Left renal cortex interstitium (tissue), 4 donors: ENCODE measurements at places on chromosomes 7 and 10. TPM values are rescaled to one million over a fixed set of nuclear protein-coding genes. Genes with fewer than 3 reads are reported as not detected.

GRCh38 chr10:17109046-17109445 is 20.6 kb downstream of the CUBN start:
- DNase-seq, result no peak

The MYPN gene
- 0.10 TPM for polyA plus RNA-seq

GRCh38 chr7:11208883-11209465 is 235.3 kb downstream of the PHF14 start:
- no peak for DNase-seq

The TDRD1 gene
- polyA plus RNA-seq, result 0.03 TPM

The GPRIN2 gene
- polyA plus RNA-seq, result 4.8 TPM

GRCh38 chr10:98141484-98142073 is 7.1 kb downstream of the R3HCC1L start:
- DNase-seq, result no peak

- DNase-seq, result no peak
Measured at GRCh38 chr10:125593644-125594043, 89.3 kb downstream of the TEX36 start.

DNA sequence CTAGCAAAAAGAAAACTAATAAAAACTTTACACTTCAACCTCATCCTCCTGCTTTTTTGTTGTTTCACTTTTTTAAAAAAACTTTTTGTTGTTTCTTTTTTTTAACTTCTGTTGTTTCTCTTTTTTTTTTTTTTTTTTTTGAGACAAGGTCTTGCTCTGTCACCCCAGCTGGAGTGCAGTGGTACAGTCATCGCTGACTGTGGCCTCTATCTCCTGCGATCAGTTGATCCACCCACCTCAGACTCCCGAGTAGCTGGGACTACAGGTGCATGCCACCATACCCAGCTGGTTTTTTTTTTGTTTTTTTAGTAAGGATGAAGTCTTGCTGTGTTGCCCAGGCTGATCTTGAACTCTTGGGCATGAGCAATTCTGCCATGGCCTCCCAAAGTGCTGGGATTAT is 58.0 kb upstream of the HELLS start:
- no peak for DNase-seq

The PDK4 gene
- polyA plus RNA-seq, result 28.6 TPM

The CYP3A5 gene
- polyA plus RNA-seq, result 2.1 TPM

GRCh38 chr10:95502377-95502776 is 58.8 kb downstream of the SORBS1 start:
- DNase-seq, result no peak

The TCAF2 gene
- polyA plus RNA-seq, result 3.7 TPM

DNA sequence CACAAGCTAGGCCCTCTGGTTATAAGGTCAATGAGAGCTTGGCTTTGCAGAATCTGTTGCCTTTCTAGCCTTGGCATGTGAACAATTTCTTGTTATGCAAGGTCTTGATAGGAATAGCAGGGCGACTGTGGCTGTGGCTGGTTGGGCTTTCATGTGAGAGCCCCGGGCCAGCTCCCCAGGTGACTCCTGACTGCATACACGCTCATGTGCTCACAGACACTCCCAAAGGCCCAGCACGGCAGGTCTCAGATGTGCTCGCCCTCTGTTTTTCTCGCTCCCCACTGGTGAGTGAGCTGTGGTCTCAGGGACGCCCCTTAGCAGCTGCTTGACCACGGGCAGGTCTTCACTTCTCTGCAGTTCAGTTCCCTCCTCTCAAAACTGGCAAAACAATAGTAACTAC is 37.1 kb upstream of the ZNF32 start:
- no peak for DNase-seq

The PTTG1IP2 gene
- not detected for polyA plus RNA-seq

The TYW1B gene
- 2.5 TPM for polyA plus RNA-seq

- DNase-seq, result no peak
Measured at GRCh38 chr7:139457153-139457946, 26.1 kb downstream of the KLRG2 start.

The SLC39A12 gene
- not detected for polyA plus RNA-seq

The CLDN3 gene
- polyA plus RNA-seq, result 33.7 TPM

GRCh38 chr10:129329385-129330055 is 137.5 kb upstream of the MGMT start:
- DNase-seq, result no peak

GRCh38 chr7:24854866-24855265 is 97.6 kb upstream of the GSDME start:
- no peak for DNase-seq

The CASP7 gene
- polyA plus RNA-seq, result 29.3 TPM

- DNase-seq, result no peak
Measured at GRCh38 chr10:13399752-13400151, 51.7 kb upstream of the SEPHS1 start.

The NODAL gene
- 0.51 TPM for polyA plus RNA-seq

- DNase-seq, result no peak
Measured at GRCh38 chr7:41809116-41809515, 106.2 kb upstream of the INHBA start.

DNA sequence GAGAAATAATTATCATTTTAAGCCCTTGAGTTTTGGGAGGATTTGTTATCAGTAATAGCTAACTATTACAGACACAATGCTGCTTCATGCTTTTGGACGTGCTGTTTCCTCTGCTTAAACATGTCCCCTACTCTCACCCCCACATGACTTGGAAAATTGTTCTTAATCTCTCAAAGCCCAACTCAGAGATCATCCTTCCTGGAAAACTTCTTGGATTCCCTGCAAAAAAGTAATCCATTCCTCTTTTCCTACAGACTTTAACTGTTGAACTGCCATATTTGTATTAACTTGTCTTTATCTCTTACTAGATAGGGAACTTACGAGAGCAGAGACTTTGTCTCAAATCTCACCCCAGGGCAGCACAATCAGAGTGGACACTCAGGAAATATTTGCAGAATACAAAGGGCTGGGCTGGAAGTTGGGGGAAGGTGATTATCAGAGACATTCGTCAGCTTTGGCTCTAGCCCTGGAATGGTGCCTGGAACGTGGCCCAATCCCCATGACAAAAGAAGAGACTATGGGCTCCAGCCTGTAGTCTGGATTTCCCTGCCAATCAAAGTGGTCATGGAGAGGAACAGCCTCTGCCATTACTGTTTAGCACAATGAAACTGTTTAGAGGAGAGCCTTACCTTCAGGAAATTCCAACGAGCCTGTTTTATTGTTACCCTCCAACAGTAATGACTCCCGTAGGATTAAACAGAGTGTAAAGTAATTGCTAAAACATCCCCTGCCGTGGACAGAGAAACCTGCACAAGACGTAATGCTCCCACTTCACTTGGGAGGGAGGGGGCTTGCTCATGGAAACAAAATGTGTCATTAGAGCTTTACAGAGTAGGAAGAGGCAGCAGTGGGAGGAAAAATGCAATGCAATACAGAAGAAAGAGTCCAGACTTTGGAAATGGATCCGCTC is 140.4 kb upstream of the AUTS2 start:
- DNase-seq, result peak; percentile 13

The ZNF775 gene
- polyA plus RNA-seq, result 7.8 TPM

The LIPM gene
- not detected for polyA plus RNA-seq

- no peak for DNase-seq
Measured at GRCh38 chr10:97747573-97747972, 10.6 kb downstream of the ZFYVE27 start.

The DLD gene
- 104 TPM for polyA plus RNA-seq

- DNase-seq, result no peak
Measured at GRCh38 chr7:110868458-110868857, 222.5 kb upstream of the LRRN3 start.

DNA sequence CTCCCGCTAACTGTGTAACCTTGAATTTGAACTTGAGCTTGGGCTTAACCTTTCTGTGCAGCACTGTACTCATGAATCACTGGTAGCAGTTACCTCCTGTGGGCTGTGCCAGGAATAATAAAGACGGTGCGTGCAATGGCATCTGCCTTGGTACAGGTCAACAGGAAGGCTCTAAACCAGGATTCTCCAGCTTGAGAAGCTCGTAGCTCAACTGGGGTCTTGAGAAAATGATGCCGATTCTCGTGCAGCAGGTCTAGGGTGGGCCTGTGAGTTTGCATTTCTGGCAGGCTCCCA is 112.5 kb upstream of the ANLN start:
- DNase-seq, result no peak

DNA sequence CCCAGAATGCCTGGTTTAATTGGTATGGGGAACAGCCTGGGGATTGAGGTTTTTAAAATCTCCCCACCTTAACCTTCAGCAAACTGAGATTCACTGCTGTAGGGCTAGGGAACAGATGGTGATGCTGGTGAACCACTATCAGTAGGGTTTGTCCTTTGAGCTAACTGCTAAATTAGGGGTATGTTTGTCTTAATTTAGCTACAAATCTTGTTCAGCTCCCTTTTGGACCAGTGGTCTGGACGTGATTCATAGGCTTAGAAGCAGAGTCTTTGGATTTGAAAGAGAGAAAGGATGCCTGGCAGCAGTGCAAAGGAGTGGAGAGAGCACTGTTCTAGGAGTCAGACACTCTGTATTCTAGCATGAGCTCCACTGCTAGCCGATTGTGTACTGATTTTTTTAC is 2.8 kb downstream of the HDAC9 start:
- DNase-seq, result no peak

DNA sequence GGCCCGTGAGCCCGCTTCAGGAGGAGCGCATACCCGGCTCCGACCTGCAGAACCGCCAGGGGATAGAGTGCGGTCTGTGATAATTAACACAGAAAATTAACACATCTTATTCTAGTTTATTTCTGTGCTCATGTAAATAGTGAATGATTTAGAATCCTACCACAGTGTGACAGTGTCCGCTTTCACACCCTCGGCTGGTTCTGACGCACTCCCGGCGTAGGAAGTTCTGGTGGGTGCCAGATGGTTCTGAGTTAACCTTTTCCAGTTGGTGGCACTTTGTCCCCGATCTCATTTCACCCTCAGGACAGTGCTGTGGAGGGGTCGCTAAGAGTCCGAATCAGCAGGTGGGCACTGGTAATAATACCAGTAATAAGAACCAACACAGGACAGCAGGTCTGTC is 28.3 kb upstream of the FXYD4 start:
- no peak for DNase-seq

DNA sequence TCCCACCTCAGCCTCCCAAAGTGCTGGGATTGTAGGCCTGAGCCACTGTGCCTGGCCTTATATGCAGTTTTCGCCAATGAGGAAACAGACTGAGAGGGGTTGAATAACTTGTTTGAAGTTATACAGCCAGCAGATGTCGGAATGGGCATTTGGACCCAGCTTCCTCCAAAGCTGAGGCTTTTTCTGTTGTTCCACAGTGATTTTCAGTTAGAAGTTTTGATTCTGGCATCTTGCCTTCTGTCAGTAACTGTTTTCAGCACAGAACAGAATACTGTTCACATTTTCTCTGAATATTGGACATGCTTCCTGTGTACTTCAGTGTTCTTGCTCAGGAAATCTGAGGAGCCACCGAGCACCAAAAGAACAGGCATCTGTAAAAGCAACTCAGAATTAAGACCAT is 287.2 kb downstream of the CAMK1D start:
- no peak for DNase-seq

The WIPF3 gene
- polyA plus RNA-seq, result 4.9 TPM

The SMO gene
- 125 TPM for polyA plus RNA-seq

DNA sequence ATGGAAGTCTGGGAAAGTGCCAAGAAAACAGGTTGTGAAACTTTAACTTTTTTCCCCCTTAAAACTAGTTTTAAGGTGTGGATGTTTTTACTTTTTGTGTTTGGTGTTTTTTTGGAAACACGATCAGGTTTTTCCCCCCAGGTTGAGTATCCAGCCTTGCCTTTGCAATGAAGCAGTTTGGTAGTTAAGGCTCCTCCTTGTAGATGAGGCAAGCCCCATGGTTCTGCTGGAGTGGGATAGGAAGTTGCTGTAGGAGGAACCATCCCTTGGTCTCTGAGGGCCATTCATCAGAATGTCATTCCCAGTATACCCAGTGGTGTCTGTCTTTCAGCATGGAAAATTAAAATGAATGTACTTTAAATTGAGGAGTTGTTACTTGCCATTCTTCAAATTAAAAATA is 2.7 kb downstream of the CUL1 start:
- DNase-seq, result no peak

GRCh38 chr10:35493196-35494118 is 111.7 kb upstream of the GJD4 start:
- no peak for DNase-seq
